ENCODE measurements at places on chromosomes 7 and 10.

DNA sequence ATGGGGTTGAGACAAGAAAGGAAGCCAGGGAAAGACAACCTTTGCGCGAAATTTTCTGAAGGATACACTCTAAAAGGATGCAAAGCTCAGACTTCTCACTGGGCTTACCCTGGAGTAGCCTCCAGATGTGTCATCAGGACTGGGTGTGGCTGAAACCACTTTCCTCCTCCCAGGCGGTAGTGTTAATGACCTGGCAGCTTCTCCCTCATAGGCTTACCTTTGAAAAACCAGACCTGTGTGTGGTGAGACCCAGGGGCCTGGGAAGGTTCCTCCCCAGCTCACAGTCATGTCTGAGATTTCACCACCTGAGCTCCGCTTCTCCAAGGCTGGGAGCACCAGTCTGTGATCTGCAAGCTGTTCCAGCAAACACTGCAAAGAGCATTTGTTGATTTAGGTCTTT, 93.7 kb downstream of the EPC1 start:
- DNase-seq, result no peak

- peak; percentile 88 for DNase-seq
Measured at GRCh38 chr10:16891375-16892313, 74.4 kb upstream of the RSU1 start.

- DNase-seq, result peak; percentile 89
Measured at GRCh38 chr10:125160856-125161706, 718 bp upstream of the CTBP2 start.

DNA sequence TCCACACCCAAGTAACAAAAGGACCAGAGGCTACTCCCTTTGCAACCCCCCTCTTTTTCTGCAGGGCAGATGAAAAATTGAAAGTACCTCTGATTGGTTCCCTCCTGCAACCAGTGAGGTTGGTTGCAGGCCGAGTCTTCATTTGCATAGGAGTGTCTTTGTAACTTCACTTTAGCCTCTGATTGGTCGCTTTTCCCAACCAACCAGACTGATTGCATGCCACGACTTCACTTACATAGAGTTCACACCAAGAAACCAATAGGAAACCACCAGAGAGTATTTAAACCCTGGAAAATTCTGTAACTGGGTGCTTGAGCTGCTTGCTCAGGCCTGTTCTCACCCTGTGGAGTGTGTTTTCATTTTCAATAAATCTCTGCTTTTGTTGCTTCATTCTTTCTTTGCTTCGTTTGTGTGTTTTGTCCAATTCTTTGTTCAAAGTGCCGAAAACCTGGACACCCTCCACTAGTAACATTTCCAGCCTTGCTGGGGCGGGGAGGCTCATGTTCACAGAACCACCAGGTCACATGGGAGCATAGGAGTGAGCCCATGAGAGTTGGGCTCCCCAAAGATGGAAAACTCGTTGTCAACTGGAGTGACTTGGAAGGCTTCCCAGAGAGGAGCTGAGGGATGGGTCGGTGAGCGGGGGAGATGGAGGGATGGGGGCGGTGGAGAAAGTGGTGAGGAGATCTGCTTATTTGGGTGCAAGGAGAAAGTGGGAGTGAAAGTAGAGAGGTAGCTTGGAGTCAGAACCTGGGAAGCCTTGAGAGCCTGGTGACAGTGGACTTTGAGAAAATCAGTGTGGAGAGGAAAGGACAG, 223.6 kb downstream of the GFRA1 start:
- DNase-seq, result no peak

- no peak for DNase-seq
Measured at GRCh38 chr10:10528563-10528910, 489.1 kb upstream of the CELF2 start.

- DNase-seq, result no peak
Measured at GRCh38 chr7:91837397-91838070, 43.0 kb downstream of the MTERF1 start.

Measured in ACHN (cell line).